ENCODE measurements at places on chromosomes 5 and 9. TPM values are rescaled to one million over a fixed set of nuclear protein-coding genes. Genes with fewer than 3 reads are reported as not detected.

The SPACA9 gene
- total RNA-seq = 4.1 TPM

- DNase-seq = no peak
Observed at GRCh38 chr9:26163931-26164330, 485.7 kb upstream of the TUSC1 start.

DNA sequence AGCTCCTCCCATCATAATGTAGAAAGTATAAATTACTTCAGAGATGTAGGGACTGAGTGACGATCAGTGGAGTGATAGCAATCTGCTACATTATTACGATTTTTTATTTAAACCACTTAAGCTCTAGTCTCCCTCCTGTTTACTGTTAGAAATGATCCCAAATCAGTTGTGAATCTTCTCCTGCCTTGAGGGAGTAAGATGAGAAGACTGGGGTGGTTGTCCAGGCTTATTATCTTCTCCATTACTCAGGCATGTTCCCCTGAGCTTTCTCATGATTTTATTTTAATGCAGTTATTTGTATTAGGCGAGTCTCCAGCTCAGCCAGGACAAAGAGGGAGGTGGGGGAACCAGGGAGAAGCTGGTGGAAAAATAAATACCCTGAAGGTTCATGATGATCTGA lies 48.2 kb upstream of the CTNNA1 start:
- DNase-seq = no peak

DNA sequence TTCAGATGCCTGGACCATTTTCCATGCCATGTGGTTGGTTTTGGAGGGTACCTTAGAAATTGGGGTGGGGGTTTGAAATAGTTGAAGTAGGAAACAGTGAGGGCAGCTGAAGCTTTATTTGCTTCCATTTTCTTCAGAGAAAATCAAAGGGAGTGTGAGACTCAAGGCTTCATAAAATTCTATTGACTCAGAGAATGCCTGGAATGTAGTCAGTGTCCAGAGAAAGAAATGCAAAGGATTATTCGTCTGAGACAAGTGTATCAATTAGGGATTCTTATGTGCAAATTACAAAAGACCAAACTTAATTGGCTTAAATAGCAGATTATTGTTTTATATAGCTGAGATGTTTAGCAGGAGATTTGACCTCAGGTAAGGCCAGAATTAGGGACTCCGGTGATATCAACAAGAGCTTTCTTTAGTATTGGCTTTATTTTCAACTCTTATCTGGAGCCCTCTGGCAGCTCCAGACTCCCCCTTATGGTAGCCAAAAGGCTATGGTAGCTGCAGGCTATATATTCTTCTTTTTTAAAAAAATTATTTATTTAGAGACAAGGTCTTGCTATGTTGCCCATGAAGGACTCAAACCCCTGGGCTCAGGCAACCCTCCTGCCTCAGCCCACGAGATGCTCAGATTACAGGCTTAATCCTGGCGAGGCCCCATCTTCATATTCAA lies 38.9 kb downstream of the PTTG1 start:
- no peak for DNase-seq

- peak; percentile 20 for DNase-seq
Observed at GRCh38 chr9:107158321-107158720, 124.8 kb upstream of the RAD23B start.

The DNAI1 gene
- 1.9 TPM for total RNA-seq

GRCh38 chr5:134275822-134276221 lies 49.9 kb upstream of the PPP2CA start:
- no peak for DNase-seq
